ENCODE measurements at places on chromosomes 11 and 22.

GRCh38 chr11:19311308-19312030 lies 70.7 kb upstream of the E2F8 start:
- DNase-seq = peak; percentile 38

DNA sequence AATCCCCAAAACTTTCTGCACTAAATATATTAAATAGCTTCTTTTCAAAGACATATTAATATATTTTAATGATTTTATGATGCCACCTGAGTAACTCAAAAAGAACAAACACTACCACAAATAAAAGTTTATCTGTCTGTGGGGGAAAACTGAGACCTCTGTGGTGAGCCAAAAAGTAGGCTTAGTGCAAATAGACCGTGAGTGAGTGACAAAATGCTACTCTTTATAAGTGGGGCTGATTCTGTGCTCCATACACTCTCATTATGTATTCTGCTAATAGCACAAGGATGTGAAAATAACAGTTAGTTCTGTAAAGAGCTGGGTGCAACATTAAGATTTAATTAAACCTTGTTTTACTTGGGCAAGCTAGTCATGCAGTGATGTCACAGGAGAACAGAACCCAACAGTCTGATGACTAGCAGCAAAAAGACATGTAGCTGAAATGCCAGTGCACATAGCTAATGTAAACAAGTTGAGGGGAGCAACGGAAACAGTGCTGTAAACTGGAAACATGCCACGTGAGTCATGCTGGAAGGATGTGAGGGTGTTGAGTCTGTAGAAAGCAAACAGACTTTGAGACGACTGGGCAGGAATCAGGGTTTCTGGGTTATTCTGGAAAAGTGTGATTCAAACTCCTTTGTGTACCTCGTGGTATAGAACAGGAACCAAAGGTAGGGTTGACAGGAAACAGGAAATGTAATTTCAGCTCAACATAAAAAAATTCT lies 1130.4 kb downstream of the LRRC4C start:
- DNase-seq = peak; percentile 75

GRCh38 chr11:126084608-126084912 lies 21.9 kb upstream of the CDON start:
- DNase-seq = no peak

DNA sequence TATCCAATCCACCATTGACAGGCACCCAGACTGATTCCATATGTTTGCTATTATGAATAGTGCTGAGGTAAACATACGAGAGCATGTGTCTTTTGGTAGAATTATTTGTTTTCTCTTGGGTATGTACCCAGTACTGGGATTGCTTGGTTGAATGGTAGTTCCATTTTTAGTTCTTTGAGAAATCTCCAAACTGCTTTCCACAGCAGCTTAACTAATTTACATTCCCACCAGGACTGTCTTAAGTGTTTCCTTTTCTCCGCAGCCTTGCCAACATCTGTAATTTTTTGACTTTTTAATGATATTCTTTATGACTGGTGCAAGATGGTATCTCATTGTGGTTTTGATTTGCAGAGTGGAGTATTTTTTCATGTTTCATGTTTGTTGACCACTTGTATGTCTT lies 8.3 kb downstream of the FDX1 start:
- DNase-seq = no peak

- no peak for DNase-seq
These were observed 75.5 kb downstream of the MICAL2 start for GRCh38 chr11:12185914-12186313.

- no peak for DNase-seq
These were observed 9.2 kb downstream of the HRAS start for GRCh38 chr11:526192-526591.

GRCh38 chr22:23094695-23095681 lies 24.7 kb downstream of the GNAZ start:
- DNase-seq = no peak

DNA sequence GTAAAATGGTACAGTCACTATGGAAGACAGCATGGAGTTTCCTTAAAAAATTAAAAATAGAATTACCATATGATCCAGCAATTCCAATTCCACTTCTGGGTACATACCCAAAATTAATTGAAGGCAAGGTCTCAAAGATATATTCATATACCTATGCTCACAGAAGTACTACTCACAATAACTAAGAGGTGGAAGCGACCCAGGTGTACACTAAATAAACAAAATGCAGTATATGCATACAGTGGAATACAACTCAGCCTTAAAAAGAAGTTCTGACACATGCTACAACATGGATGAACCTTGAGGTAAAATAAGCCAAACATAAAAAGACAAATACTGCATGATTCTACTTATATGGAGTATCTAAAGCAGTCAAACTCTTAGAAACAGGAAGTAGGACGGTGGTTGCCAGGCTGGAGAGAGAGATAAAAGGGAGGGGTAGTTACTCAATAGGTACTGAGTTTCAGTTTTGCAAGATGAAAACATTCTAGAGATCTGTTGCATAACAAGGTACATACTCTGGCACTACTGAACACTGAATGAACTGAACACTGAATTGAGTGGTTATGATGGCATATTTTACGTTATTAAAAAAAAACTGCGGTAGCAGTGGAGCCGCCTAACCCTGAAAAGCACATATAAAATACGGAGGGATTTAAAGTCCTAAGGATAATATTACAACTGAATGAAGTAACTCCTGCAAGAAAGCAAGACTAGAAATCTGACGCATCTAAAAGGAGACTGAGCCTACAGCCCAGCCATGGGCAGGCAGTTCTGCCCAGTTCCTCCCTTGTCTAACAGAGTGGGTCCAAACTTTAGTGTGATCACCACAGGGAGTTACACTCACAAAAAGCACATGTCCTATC lies 12.8 kb downstream of the DGCR2 start:
- DNase-seq = no peak

DNA sequence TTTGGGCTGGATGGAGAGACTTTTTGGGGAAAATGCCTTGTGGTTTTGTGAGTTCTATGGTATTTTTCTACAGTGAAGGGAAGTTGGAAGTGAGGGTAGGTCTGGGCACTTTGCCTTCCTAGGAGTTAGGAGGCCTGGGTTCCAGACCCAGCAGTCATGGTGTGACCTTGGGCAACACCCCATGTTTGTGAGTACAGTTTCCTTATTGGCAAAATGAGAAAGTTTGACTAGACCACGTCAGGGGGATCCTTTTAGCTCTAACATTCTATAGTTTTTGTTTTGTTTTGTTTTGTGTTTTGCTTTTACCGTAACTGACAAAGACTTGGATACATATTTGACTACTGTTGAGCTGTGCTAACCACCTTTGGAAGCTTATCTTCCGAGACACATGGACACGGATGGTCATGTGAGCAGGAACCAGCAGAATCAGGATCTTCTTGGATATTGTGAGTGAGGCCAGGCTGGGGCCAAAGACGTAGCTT lies 109.0 kb downstream of the PKNOX2 start:
- DNase-seq = no peak

GRCh38 chr22:30861131-30861530 lies 107.4 kb downstream of the MORC2 start:
- no peak for DNase-seq

DNA sequence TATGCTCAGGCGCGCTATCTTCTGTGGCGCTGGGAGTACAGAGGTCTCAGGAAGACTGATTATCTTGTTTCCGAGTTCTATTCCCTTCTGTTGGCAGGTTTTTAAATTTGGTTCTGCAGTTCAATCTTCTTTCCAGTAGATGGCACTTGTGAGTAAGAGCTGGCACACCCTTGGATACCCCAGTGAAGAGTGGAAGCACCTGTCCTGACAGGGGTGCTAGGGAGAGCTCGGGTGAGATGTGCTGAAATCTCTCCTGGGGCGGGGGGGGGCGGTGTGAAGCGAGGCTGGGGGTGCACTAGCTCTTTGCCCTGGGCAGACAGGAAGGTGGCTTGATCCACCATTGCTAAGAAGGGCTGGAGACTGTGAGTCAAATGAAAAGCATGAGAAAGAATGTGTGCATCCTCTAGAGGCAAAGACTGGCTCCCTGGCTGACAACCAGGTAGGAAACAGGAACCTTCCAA lies 679.9 kb upstream of the CCDC179 start:
- DNase-seq = peak; percentile 48

DNA sequence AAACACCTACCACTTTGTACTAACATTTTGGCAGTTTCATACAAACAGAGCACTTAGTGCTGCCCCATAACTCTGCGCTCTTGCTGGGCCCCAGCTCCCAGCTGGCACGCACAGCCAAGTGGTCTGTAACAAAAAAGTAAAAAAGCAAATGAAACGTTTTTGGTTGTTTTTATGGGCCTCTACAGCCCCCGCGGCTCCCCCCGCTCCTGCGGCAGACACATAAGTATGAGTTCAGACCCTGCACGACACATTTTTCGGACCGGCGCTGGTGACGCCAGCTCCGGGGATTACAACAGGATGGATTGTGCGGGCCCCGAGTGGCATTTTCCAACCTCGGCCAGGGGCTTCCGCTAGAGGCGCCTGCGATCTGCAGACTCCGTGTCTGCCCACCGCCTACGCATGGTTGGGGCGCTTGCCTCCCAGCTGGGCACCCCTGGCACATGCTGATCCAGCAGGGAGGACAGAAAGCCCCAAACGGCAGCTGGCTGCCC lies 418.2 kb downstream of the SOX6 start:
- no peak for DNase-seq

DNA sequence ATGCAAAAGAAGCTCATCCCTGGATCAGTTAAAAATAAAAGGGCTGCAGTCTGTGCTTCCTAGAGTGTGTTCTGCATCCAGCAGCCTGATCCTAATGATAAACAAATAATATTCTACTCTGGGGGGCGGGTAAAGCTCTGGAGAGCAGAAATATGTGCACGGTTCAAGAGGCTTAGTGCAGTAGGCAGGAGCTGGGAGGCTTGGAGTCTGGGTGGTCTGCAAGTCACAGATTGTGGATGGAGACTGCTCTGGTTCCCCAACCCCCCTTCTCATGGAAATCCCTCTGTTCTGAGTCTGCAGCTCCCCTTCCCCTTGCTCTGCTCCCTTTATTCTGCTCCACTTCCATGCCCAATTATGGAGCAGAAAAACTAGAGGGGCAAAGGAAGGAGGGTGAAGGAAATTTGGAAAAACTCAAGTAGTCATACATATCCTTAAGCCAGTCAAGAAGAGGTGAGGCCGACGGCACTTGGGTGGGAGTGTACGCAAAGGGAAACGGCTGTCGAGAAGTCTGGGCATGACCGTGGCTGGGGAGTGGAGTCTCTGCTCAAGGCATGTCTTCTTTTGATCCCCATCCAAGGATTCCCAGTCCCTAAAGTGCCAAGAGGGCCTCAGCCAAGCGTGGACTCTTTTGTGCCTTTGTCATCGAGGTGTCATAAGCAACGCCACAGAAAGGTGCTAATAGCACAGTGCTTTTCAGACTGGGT lies 16.3 kb upstream of the CLMP start:
- no peak for DNase-seq

DNA sequence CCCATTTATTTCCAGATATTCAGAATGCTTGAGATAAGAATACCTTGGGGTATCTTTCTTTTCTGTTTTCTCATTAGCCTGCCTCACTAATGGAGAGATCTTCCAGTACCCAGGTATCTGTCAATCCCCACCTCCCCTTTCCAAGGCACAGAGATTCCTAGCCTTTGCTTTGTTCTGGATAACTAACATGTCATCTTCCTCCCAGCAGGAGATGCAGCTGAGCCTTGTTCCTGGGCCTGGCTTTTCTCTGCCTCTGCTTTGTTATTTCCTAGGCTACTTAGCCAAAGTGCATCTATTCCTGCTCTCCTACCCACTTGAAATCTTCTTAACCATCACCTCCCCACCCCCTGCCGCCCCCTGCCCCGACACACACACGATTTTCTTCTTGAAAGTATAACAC lies 297.1 kb downstream of the NELL1 start:
- DNase-seq = no peak

GRCh38 chr11:35146074-35146521 lies 7.1 kb downstream of the CD44 start:
- no peak for DNase-seq

GRCh38 chr11:43943931-43944751 lies 1.7 kb downstream of the C11orf96 start:
- peak; percentile 21 for DNase-seq

DNA sequence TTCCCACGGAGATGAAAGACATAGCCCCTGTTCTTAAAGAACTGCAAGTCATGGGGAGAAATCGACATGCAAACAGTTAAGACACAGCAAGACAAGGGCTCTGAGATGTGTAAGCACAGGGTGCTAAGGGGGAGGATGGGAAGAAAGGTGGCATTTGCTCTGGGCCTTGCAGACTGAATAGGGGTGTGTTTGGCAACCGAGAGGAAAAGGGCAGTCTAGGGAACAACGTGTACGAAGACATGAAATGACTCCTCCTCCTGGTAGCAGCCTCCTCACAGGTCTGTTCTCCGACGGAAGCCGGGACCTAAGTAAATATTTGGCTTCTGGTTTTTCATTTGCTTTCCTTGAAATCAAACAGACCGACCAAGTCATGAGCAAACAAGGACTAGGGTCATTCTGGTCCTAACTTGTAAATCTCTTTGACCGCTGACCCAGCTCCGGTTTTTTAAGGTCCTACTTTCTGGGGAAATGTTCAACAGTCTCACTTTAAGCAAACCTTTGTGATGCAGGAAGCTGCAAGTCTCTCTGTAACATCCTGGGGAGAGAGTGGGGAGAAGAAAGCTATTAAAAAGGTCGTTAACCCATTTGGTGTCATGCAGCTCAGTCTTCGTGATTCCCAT lies 19.7 kb downstream of the NNMT start:
- DNase-seq = no peak

- no peak for DNase-seq
These were observed 301.3 kb downstream of the NTM start for GRCh38 chr11:131671734-131672133.

DNA sequence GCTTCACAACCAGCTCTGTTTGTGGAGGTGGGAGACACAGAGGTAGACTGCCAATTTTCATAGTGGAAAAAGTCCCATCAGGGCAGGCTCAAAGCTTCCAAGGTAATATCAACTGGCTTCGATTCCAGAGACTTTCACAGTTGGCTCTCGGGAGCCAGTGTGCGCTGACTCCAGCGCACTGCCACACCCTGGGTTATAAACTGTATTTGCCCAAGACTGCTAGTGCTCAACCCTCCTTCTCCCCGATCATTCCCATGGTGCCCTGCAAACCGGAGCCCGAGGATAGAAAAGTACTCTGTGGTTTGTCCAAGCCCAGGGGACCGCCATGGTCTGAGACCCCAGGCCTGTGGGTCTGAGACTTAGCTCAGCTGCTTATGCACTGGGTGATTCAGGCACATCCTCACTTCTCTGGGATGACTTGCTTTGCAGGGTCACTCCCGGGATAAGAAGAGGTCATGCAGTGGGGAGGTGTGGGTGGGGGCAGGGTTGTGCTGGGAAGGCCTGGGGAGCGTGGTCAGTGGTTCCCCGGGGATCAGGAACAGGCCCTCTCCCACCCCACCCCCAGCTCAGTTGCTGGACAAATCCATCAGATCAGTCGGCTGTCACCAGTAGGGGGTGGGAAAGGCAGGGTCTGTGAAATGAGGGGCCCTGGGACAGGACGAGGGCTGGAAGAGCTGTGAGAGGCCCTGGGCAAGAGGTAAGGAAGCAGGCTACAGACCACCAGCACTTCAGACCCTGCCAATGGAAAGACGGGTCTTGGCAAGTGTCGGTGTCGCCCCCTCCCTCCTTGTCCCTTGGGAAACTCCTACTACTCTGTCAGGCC lies 26.7 kb upstream of the PICK1 start:
- DNase-seq = no peak

DNA sequence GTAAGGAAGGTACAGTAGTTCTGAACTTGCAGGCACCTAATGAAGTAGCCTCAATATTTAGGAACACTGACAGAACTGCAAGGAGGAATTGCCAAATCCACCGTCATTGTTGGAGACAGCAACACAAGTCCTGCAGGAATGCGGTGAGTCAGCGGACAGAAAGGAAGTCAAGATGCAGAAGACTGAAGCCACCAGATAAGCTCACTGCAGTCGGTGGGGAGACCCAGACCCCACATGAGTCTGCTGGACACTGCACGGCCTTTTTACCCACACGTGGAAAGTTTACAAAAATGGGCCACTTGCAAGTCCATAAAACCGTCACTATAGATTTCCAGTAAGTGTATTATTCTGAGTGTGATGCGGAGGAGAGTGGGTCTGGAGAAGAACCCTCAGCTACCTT lies 1471.6 kb downstream of the TBC1D22A start:
- DNase-seq = no peak

Measured in SW480 (cell line).